HT1080 (cell line): ENCODE measurements at places on chromosomes 1 and 21. TPM values are rescaled to one million over a fixed set of nuclear protein-coding genes. Genes with fewer than 3 reads are reported as not detected.
A peak's percentile ranks its signal among the peaks of the same experiment; 100 is the strongest.

Gene NMNAT2
- total RNA-seq = 0.84 and 2.4 TPM in 2 replicates

Gene CFAP74
- total RNA-seq = not detected in 2 replicates

Gene FBXO2
- total RNA-seq = 0.13 TPM in 1 of 2 replicates, not detected in the other

Gene DISP3
- 0.02 and 0.30 TPM in 2 replicates for total RNA-seq

Gene CDK11A
- 11.8 and 13.4 TPM in 2 replicates for total RNA-seq

Gene LRRC53
- not detected in 2 replicates for total RNA-seq

Gene TSPAN1
- total RNA-seq = 0.77 and 2.4 TPM in 2 replicates

Gene AMPD1
- not detected in 2 replicates for total RNA-seq

Gene AJAP1
- 26.1 and 26.4 TPM in 2 replicates for total RNA-seq

Gene GBP6
- total RNA-seq = not detected in 2 replicates

Gene EIF3I
- 640 and 670 TPM in 2 replicates for total RNA-seq

Gene CLDN19
- total RNA-seq = not detected in 2 replicates

Gene UBE2U
- total RNA-seq = not detected in 2 replicates

DNA sequence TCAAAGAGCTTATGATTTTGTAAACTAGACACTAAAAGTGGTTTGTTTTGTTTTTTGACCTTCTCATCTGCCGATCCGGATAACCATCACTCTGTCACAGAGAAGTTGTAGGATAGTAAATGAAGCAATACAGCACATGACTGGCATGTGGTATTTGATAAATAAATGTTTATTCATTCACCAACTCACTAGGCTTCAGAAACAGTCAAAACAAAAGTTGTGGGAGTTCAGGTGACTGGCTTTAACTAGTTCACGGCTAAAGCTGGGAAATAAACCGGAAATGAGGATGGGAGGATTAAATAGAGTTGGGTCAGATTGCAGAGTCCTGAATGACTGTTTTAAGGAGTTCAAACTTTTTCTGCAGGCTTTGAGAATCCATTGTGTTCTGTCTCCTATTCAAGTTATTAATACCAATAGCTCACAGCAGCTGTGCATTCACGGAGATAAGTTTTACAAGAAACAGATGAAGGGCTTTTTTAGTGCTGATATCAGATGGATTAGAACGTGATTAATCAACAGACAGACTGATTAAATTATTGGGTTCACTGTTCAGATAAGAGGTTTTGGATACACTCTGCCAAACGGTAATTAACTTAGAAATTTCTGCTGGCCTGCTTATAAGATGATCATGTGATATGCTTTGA lies 463.3 kb downstream of the DPYD start:
- DNase-seq = no peak

DNA sequence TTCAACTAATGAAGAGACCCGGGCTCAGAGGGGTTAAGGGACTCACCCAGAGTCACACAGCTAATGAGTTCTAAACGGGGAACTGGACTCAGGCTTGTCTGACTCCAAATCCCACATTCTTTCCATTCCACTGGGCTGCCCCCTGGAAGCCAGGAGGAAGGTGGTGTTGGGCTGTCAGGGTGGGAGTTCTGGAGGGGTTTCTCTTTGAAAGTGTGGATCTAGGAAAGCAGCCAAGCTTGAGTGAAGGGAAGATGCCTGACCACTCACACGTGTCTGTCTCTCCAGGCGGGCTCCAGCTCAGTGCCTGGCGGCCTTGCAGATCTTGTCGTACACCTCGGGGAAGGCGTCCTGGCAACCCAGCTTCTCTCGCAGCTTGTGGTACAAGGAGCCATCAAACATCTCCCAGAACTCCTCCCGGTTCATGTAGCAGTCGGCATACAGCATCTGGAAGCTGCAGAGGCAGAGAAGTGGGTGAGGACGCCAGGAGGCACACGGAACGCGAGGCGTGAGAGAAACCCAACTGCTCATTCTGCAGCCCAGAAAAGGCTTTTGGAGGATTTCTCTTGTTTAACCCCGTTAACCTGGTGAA lies 35.0 kb downstream of the DHCR24 start:
- no peak for DNase-seq

- DNase-seq = peak; percentile 95
Measured at GRCh38 chr1:224615861-224616755, at the start of gene CNIH3. CNIH3 (plus strand) TSS chr1:224616317; CDS start chr1:224617175, 858 bp downstream.

DNA sequence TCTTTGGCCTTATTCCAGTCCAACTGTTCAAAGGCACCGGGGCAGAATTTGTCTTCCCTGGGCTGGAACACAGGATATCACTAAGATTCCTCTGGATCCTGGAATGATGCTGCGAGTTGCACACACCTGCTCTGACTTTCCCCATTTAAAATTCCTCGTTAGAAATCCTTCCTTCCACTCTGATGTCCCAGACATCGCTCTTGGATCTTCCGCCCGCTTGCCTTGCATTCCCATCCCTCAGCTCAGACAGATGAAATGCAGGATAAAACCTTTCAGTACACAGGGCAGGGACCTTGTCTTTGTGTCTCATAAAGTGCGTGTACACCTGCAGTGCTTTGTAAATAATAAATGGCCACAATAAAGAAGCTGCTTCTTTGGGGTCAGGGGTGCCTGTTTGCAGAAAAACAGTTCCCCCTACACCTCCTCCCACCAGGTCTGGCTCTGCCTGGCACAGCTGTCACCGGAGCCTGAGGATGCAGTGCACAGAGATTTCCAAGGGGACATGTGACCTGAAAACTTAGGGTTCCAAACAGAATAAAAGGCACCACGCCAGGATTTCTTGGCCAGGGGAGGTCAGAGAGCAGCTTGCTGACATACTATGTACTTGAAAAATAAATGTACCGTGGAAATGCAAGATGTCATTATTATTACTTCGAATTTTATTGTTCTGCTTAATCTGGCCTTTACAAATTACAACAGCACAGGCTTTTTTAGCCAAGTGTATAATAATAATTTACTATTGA lies 62.9 kb upstream of the SYT6 start:
- DNase-seq = no peak

DNA sequence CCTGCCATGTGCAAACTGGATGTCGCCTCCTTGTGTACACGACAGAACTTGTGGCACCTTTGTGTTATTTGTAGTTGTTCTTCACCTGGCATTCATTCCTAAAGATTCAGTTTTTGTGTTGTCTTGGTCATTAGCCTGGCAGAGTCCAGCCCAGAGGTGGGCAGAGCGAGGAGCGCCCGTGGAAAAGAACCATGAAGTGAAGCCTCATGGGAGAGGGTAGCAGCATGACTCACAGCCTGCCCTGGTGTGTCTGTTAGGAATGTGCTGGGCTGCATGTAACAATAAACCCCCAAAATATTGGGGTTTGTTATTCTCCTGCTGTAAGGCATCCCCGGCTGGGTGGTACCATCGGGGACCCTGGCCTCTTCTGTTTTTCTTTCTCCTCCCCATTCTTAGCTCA lies 124.9 kb upstream of the TMEM51 start:
- DNase-seq = no peak

DNA sequence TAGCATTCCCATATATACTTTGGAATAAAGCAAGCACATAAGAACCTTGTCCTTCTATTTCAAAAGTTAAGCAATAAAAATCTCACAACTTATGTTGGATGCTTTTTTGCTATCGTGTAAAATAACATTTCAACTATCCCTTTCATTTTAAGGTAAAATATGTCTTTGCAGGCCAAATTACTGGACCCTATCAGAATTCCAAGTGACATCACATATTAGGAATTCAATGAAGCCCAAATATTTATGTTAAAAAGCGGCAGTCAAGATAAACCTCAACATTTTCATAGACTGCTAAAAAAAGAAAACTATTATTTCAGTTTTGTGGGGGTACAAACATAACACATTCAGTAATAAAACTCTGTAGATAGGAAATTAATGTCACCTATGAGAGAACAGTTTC lies 252.0 kb downstream of the KCTD3 start:
- DNase-seq = no peak

GRCh38 chr1:18901147-18901951 lies 1.0 kb downstream of the ALDH4A1 start:
- DNase-seq = no peak

DNA sequence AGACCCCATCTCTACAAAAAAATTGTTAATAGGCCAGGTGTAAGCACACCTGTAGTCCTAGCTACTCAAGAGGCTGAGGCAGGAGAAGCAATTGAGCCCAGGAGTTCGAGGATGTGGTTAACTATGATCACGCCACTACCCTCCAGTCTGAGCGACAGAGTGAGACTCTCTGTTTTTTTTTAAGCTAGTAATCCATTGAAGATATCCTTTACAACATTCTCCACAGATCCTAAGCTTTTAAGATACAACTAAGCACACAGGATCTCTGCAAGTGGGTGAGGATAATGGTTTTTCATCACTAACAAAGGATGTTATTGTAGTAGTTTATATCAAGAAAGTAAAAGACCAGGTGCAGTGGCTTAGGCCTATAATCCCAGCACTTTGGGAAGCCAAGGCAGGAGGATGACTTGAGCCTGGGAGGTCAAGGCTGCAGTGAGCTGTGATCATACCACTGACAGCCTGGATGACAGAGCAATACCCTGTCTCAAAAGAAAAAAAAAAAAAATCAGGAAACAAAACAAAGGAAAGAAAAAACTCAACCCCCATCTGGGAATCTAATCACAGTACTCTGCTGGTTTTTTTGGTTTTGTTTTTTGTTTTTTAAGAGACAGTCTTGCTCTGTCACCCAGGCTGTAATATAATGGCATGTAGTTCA lies 166.1 kb downstream of the RERE start:
- DNase-seq = no peak

DNA sequence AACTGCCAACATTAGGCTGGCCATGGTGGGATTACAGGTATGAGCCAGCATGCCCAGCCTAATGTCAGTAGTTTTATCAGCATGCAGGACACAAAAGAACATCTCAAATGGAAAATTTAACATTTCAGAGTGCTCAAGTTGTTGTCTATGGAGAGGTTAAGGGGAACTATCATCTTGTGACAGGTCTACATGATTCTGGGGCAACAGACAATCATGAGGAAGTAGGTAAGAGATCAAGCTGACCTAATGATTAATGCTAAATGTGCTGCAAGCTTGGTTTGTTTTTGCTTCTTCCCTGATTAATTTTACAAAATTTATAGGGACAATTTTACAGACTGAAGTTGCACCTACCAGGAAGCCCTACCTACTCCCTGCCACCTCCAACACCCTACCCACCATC lies 36.6 kb downstream of the FMO4 start:
- DNase-seq = no peak

- no peak for DNase-seq
Measured at GRCh38 chr1:230211436-230212145, 144.6 kb downstream of the GALNT2 start.

- DNase-seq = no peak
Measured at GRCh38 chr1:169305356-169305755, 62.2 kb downstream of the NME7 start.

DNA sequence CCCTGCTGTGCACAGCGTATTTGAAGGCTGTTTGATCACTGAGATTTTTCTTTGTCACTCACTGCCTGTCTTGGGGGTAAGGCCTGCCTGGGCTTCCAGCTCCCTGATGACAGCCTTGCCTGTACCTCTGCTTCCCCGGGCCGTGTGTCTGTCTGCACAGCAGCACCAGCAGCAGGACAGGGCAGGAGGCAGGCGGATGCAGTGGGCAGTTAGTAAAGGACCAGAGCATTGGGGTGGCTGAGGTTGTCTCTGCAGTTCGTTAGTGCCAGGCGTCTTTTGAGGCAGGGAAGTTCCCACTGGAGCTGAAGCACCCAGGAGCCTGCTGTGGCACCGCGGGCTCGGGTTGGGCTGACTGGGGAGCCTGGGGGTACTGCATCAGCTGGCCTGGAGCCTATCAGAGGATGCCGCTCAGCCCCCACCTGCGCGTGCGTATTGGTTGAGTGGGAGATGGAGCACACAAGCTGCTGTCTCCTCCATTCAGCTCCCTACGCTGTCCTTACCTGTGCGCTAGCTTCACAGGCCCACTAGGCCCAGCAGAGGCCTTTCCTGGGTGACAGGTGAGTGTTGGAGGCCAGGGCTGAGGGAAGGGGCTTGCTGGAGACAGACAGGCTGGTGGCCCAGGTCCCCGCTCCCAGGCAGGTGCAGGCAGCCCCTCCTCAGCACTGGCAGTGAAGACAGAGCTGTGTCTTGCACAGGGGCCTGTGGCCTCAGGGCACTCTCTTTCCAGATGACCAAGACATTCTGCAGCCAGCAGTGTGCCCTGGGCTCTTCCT lies 28.2 kb downstream of the SNAP47 start:
- DNase-seq = no peak

DNA sequence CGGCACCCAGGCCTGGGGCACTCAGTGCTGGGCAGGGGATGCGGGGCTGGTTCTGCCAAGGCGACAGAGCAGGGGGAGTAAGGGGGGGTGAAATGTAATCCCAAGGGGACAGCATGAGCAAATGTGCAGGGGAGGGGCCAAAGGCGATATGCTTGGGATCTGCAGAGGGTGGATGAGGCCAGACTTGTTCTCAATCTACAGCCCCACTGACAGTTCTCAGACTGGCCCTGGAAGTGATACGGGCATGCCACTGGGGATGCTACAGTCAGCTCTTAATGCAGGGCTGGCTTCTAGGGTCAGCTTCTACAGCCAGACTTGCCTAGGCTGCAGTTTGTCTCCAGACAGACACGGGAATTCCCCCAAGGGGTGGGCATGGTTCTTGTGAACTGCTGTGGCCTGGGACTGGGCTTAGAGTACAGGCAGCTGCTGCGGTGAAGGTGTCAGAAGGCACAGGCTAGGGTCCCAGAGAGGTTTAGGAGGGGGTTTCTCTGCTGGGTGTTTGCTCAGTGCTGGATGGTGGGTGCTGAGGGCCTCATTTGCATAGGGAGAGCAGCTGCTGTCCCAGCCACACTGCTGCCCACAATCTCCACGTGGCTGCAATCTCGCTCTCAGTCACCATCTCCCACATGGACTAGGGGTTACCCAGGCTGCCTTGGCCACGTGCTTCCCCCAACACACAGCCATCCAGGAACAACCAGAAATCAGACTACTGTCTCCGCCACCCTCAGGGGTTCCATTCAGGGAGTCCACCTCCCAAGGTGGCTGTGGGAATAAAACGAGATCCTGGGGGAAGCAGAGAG lies 190.1 kb downstream of the HIVEP3 start:
- DNase-seq = no peak
